AG04450 (cell line): ENCODE measurements at places on chromosomes 2 and 18.

GRCh38 chr2:149513461-149513860, 74.1 kb downstream of the MMADHC start:
- no peak for DNase-seq

GRCh38 chr18:4888251-4889040, 308.6 kb downstream of the AKAIN1 start:
- no peak for DNase-seq

DNA sequence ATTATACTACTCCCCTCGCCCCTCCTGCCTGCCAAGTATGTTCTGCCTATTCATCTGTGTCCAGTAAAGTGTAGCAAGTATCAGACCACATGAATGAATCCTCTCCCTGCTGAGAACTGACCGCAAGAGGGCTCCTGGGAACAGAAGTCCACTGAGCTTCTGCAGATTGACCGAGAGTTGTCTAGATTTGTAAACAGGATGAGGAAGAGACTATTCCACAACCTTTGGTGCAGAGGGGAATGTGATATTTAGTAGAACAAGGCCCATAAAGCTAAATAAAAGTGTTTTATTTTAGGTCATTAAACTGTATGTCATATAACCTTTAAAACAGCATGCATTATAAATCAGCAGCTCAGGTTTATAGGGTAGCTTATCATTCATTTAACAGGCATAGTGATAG, 377.0 kb downstream of the DCC start:
- no peak for DNase-seq

DNA sequence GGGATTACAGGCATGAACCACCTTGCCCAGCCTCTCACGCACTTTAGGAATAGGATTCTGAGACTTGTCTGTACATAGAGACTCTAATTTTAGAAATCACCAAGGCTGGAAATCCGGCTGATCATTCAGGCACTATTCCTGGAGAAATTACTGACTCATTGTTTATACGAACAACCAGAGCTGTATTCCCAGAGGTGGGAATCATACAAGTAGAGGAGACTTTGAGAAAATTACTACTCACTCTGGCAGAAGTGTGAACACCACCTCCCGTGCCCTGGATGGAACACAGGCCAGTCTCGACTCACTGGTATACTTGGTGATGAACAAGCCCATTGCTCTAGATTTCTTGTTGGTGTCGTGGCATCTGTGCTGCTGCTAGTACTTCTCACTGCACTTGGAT, 5.8 kb upstream of the ADNP2 start:
- no peak for DNase-seq

DNA sequence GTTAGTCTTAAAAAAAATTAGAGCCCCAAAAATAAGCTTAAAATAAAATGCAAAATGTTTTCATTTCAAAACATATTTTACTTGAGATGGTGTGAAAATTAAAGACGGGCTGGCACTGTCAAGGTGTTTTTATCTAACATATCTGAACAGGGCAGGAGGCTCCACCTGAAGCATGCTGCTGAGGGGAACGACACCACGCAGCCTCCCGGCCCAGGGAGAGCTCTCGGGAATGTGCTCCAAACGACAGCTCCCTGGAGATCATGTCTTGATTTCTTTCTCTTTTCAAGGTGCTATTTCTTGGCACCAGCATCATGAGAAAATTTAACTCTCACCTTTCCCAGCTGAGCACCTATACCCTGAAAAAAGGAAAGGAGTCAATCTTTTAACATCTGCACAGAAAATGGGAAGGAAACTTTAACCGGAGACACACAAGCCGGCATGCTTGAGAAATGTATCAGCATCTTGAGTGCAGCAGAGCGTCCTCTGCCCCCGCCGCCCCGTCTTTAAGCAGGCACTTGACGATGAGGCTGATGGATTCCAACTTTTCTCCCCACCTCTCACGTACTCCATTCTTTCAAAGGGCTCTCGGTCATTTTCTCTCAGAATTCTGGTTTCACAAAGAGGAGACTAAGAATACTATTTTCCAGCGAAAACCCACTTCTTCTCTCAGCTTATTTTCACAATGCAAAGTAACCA, 56.6 kb downstream of the EIPR1 start:
- DNase-seq, result no peak

DNA sequence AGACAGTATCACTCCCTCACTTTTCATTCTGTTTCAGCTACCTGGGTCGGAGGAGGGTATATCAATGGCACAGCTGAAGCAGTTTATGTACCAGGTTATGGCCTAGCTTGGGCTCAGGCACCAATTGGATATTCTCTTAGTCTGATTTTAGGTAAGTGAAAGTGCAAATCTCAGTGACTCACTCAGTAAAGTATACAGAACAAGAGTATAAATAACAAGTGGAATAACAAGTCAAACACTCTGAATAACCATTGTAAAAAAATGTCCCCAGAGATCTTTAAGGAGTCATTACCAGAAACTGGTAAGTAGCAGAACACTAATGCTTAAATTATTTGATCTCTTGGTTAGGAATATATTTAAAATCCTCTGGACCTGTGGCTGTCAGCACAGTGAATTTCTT, 5.7 kb downstream of the SLC5A7 start:
- no peak for DNase-seq

DNA sequence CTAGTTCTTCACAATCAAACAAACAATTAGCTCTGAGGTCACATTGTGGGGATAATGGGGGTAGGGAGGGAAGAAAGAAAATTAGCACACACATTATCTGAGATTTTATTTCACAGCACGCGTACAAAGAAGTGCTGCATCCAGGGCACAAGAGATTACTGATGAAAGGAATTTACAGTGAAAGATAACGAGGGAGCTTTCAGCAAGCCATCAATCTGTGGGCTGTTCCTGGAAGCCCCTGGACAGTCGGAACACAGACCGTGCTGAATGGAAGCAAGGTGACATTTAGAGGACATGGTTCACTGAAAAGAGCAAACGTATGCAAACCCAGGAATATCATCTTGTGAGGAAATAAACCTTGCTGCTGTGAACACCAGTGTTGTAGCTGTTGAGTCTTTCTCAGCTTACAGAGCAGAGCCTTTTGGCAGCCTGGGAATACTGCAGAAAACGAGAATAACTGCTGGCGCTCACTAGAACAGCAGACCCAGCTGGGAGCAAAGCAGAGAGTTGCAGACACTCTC, 63.2 kb downstream of the SCG2 start:
- DNase-seq, result no peak

DNA sequence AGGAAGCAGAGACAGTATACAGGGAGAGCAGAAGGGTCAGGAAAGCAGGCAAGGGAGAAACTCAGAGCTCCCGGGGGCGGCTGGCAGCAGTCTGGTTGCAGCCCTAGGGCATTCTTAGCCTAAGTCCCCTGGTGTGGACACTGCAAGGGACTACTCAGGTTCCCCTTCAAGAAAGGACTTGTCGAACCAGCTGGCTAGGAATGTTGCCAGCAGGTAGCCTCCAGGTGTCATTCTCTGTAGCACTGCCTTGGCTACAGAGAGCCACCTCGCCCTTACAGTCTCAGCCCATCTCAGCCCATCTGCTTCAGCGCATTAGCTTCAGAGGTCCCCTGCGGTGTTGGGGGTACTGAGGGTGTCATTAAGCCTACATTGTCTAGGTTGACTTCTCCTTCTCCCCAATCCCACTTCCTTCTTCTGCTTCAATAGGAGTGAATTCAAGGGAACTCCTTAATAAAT, 11.3 kb upstream of the TMSB10 start:
- DNase-seq, result no peak

DNA sequence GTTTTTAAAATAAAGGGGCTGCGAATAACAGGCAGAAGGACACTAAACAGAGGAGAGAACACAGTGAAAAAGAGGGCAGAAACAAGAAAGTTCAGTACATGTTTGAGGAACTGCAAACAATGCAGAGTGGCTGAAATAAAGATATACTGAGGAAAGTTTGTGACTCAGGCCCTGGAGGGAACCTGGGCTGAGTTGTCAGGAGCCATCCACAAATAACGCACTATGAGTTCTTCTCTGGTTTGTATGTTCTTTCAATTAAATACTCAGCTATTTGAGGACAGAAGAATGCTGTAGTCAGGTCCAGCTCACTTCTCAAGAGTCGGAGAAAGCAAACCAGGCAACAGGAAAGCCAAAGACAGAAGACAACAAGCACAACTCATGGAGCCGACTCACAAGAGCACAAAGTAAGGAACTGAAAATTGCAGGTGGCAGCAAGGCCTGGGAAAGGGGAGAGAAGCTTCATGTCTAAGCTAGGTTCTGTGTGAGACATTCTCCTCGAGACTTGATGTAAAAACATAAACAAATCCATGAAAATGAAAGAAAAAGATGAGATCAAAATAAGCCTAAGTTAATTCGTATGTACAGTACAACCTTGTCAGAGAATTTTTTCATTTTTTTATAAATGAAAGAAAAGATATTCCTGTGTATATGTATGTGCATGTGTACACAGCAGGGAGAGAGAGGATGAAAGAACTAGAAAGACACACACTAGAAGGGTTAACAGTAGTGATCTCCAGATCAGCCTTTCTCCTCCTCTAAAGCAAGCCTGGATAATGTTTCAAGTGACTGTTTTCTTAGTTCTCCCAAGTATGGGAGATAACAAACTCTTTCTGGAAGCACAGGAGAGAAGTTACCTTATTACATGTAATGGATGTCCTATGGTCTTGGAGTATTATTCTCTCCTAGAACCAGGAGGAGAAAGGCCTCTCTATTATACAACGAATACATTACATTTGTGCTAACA, 41.5 kb downstream of the CHN1 start:
- no peak for DNase-seq

DNA sequence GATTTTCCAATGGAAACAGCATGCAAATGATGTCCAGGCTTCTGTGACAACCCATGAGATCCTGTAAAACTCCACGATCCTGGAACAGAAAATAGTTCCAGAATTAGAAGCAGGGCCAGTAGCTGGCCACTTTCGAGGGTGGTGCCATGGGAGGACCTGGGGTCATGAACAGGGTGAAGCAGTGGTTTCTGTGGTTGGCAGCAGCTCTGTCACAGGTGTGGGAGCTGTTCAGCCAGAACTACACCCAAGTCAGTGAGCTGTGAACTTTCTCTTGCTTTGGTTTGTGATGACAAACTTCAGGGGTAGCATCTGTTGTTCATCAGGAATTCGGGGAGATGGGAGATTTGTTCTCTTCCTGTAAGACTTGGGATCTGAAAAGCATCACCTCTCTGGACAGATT, 314.4 kb upstream of the NT5C1B start:
- DNase-seq, result no peak

DNA sequence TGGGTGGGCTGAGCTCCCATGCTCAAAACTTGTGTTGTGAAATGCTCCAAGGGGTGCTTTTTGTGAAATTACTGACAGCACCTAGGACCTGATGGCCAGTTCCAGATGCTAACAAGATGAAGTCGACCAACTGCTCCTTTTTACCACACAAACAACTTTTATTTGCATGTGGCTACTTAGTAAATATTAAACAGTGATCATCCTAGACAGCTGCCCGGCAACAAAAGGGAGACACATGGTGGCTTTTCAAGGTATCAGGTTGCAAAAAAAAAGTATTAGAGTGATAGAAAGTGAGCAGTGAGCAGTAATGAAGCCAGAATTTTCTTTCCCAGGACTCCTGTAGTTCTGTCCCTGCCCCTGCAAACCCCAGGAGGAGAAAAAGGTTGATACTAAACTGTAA, 118.5 kb downstream of the RPIA start:
- no peak for DNase-seq

DNA sequence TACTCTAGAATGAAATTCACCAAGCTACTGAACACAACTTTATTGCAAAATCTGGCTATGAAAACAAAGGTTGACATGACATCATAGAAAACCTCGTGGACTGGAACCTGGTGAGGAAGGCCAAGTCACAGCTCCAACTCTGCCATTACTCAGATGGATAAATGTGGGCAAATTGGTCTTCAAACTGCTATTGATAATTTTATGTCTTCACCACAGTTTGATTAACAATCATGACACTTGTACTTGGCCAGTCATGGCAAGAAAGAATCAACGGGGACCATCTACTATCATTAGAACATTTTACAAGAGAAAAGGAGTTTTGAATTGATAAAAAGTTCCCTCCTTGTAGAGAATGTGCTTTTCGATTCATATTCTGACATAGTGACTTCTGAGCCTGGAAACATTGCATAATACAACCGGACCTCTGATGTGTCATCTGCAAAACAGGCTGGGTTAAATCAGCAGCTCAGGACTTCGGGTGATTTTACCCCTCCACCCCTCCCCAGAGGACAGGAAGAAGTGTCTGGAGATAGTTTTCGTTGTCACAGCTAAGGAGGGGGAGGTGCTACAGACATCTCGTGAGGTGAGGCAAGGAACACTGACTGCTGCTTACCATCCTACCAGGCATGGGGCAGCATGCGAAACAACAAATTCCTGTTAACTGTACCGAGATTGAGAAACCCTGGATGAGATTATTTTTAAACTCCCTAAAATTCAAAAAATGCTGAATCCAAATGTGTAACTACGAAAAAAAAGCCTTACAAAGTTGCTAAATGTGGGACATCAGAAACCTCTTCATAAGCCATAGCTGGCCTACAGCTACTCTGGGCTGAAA, 8.4 kb downstream of the L3MBTL4 start:
- DNase-seq, result no peak

- DNase-seq, result no peak
These were observed 79.2 kb downstream of the LIMS1 start for GRCh38 chr2:108613261-108614042.

DNA sequence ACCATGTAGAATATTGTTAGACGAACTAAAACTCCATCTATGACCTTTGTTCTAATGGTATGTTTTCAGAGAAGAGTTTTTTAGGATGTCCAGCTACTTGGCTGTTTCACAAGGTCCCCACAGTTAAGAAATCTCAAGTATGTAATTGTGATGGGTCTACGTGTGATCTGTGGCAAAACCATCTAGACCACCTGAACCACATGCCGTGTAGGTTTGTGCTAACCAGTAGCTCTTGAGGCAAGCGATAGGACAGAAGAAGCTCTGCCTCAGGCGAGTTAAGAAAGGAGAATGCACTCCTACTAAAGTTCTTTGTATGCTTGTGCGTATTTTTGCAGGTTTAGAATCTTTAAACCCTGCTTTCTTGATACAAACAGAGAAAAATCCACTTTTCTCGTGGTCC, 13.2 kb downstream of the ZCCHC2 start:
- no peak for DNase-seq

GRCh38 chr2:174729797-174730697, 34.2 kb downstream of the CHRNA1 start:
- DNase-seq, result no peak

DNA sequence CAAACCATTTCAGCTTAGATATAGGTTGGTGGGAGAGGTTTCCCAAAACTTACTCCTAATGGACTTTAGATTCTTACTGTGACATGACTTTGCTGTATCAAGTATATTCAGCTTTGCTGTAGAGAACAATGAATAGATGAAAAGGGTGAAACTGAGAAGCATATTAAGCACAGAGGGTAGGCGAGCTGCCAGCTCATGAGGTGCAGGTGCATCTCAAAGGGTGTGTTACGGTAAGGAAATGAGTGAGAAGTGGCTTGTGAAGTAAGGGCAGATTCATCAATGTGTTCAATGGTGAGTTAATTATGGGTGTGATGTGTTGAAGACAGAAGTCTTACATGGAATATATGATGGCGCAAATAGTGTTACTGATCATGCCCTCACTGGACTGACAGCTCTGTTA, 49.3 kb downstream of the CD8B2 start:
- no peak for DNase-seq

- DNase-seq, result no peak
These were observed 269.3 kb upstream of the ID2 start for GRCh38 chr2:8412586-8412985.

- DNase-seq, result no peak
These were observed 55.0 kb downstream of the RNF144A start for GRCh38 chr2:6972067-6972710.

- no peak for DNase-seq
These were observed 183.5 kb upstream of the FAM98A start for GRCh38 chr2:33782395-33783230.
